Substantia nigra (tissue), 51 donors: ENCODE measurements at places on chromosomes 11 and 22.

GRCh38 chr11:134235399-134235798, 10.9 kb downstream of the VPS26B start:
- no peak for DNase-seq

GRCh38 chr11:18100926-18101656, 4.8 kb downstream of the SAAL1 start:
- DNase-seq: no peak

DNA sequence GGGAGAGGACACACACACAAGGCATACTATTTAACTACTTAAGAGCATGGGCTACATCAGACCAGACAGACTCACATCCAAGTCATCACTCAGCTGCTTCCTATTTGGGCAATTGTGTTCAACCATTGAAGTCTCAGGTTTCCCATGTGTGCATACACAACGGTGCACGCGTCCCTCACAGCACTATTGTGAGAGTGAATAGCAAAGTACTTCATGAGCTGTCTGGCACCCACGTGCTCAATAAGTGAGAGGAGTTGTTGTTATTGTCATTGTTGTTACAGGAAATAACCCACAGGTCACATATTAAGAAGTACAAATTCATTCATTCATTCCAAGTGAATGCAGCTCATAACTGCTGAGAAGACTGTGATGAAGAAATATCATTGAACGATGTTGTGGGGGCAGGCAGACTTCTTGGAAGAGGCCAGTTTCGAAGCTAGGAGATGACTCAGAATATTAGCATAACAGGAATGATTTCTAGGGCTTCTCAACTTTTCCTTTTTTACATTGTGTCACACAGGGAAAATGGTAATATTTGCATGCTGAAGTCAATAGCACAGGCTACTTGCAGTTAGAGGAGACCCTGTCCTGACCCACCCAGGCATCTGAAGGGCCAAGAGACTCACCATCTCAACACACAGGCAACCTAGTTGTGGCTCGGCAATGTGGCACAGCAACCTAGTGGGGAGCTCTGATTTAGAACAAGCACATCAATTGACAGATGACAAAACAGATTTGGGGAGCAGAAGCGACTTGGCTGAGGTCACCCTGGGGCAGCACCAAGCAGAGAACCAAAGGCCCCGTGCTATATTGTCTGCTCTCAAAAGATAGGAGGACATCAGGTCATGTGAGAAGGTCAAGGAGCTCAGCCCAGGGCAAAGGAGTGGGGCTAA, 606.0 kb downstream of the BUD13 start:
- DNase-seq: no peak

DNA sequence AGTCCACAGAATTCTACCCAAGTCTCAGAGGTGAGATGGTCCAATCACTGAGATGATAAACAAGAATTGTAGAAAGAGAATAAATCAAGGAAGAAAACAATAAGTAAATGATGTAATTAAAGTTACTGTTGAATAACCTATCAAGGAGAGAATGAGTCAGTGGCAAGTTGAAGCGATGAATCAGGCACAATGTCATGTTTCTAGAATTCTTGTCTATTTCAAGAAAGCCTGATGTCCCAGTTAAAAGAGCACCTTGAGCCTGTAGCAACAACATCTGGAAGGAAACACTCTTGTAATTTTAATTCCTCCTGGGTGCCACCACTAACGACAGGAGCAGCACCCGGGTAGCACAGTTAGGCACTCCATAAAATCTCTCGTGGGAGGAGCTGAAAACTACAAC, 67.9 kb upstream of the SLC35C1 start:
- no peak for DNase-seq

- no peak for DNase-seq
Observed at GRCh38 chr11:102882389-102883024, 7.7 kb upstream of the MMP12 start.

- no peak for DNase-seq
Observed at GRCh38 chr22:39508393-39508792, 6.3 kb downstream of the MIEF1 start.

GRCh38 chr11:98740321-98740720, 280.4 kb upstream of the CNTN5 start:
- no peak for DNase-seq

GRCh38 chr22:48398181-48398905, 1429.3 kb downstream of the BRD1 start:
- DNase-seq: no peak

DNA sequence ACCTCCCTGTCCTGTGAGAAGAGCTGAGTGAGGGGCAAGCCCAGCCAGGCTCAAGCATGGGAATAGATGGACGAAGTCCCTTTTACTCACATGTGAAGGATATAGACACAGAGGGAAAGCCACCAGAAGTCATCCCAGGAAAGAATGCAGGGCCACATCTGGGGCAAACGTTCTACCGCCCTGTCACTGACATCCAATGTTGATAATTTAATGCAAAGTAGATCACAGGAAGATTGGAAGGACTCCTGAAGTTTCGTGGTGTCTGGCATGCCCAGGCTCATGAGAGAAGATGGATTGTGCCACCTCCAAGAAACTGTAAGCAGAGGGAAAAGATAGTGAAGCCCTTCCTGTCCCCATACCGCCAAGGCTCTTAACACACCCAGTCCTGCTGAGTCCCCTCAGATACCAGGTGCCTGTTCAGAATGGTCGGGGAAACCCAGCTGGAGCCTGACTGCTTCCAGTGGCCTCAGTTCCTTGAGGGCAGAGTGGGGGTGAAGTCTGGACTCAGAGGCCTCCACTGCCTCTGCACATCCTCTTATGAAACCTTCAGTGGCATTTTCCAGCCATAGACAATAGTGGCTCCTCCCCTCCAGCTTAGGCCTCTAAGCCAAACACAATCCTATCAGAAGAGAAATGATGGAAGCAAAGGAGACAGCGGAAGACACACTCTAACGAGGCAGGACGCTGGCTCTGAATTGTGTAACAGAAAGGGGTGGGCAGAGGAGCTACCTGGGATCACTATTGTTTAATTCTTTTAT, 7.5 kb upstream of the STK33 start:
- DNase-seq: no peak

GRCh38 chr11:132310390-132311375, 940.3 kb downstream of the NTM start:
- no peak for DNase-seq

DNA sequence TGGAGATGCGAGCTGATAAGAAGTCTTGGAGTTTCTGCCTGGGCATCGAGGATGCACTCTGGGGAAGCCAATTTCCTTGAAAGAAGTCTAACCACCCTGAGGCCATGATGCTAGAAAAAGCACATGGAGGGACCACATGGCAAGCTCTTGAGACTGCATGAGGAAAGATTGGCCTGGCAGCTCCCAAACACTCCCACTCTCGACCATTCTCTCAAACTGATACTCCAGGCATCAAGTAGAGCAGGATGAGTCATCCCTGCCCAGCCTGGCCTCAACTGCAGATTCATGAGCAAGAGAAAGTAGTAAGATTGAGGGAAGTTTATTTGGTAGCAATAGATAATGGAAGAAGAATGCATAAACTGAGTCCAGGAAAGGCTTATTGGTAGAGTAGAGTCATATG, 194.3 kb downstream of the KIF18A start:
- DNase-seq: no peak

DNA sequence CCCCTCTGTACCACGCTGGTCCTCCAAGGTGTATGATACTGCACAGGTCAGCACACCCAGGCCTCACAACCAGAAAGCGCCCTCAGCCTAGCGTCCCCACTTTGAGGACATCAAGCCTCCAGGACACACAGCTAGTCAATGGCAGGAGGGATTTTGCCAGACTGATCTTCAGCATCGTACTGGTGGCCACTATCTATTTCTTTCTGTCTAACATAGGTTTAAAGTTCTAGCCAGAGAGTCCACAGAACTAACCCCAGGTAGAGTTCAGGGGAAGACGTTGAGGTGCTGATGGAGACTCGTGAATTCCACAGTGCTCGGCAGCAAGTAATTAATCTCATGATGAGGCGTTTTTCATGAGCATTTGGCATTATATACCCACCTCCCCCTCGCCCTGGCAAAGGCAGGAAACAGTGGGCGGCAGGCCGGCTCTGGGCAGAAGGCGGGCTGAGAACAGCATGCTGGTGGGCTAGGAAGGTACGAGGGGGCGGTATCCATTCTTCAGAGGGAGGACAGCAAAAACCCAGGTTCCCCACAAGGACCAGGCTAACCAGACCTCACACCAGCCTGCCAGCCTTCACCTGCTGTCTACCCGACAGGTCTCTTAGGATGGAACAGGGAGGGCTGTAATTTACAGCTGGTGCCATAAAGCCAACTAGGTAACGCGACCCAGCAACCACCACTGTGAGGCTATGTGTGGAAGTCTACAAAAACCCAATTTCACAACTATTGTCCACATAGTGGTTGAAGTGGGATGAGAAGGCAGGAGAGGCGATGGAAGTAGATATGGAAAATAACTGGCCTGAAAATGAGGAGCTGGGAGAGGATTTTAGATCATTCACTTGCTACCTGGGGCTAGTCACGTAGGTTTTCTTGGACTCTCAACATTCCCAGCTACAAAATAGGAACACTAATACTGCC, 18.5 kb downstream of the MYH9 start:
- no peak for DNase-seq

DNA sequence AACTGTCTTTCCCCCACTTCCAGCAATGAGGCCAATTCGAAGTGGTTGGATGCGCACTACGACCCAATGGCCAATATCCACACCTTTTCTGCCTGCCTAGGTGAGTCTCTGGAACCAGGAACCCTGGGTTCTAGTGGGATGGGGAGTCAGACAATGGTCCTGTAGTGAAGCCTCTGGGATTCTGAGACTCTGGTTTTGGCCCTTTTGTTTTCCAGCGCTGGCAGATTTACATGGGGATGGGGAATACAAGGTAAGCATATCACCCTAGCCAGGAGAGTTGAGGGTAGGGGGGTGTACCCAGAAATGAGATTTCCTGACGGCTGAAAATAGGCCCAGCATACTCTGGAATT, 530 bp downstream of the BBS1 start:
- DNase-seq: no peak

DNA sequence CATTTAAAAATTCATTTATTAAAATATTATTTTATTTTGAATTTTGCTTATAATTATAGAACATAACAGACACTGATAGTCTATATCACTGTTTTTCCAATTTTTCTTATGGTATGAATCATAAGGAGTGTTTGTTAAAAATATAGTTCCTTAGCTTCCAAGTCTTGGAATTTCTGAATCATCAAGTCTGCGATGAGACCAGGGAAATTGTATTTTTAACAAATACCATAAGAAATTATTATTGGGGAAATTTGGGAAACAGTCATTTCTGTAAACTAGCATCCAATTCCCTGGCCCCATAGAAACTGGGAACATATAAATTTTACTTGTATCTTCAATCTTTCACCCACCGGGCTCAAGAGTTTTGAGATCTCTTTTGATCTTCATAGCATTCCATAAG, 38.0 kb upstream of the PICALM start:
- DNase-seq: no peak

DNA sequence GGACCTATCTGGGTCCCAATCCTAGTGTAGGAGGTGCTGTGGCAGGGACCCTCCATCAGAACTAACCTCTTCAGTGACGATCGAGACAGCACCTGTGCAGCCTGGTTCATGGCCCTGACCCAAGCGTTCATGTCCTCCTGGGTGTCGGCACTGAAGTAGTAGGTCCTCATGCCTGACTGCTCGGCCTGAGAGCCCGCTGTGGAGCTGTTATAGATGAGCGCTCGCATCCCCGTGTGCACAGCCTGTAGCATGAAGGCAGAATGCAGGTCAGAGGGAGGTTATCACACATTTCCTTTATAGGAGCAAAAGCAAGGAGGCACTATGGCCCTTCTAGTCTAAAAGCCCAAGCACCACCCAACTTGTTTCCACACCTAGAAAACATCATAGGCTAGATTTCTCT, 103.0 kb downstream of the C11orf58 start:
- DNase-seq: no peak

GRCh38 chr11:96337541-96338431, 5.2 kb downstream of the MAML2 start:
- peak; percentile 14 for DNase-seq

GRCh38 chr22:45907378-45907777, 69.6 kb downstream of the WNT7B start:
- DNase-seq: no peak

GRCh38 chr22:30390974-30391691, 3.9 kb upstream of the RNF215 start:
- DNase-seq: peak; percentile 31

DNA sequence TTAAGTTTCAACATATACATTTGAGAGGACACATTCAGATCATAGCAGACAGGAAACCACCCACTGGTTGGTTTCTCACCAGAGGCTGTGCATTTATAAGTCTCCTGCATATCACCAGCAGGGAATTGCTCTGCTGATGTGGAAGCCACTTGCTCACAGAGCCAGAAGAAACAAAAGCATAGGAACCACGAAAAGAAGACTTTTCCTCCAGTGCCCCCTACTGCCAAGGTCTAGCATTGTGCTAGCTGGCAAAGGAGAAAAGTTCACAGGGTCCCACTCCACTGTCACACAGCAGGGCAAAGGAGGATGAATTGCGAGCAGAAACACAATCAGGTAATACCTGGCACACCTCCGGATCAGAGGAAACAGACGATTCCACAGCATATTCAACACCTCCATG, 28.9 kb upstream of the ISX start:
- no peak for DNase-seq

GRCh38 chr11:68447015-68447801, 13.3 kb upstream of the PPP6R3 start:
- DNase-seq: peak; percentile 34

GRCh38 chr11:132818951-132819350, 713.4 kb downstream of the OPCML start:
- no peak for DNase-seq

- DNase-seq: no peak
Observed at GRCh38 chr22:39431821-39432251, 25.0 kb upstream of the MGAT3 start.

GRCh38 chr11:120178561-120179056, 32.2 kb upstream of the OAF start:
- DNase-seq: no peak

DNA sequence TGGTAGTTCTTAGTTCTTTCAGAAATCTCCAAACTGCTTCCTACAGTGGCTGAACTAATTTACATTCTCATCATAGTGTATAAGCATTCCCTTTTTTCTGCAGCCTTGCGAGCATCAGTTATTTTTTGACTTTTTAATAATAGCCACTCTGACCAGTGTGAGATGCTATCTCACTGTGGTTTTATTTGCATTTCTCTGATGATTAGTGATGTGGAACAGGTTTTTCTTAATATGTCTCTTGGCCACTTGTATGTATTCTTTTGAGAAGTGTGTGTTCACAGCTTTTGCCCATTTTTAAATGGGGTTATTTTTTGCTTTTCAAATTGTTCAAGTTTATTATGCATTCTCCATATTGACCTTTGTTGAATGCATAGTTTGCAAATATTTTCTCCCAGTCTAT, 459.3 kb downstream of the NTM start:
- no peak for DNase-seq

DNA sequence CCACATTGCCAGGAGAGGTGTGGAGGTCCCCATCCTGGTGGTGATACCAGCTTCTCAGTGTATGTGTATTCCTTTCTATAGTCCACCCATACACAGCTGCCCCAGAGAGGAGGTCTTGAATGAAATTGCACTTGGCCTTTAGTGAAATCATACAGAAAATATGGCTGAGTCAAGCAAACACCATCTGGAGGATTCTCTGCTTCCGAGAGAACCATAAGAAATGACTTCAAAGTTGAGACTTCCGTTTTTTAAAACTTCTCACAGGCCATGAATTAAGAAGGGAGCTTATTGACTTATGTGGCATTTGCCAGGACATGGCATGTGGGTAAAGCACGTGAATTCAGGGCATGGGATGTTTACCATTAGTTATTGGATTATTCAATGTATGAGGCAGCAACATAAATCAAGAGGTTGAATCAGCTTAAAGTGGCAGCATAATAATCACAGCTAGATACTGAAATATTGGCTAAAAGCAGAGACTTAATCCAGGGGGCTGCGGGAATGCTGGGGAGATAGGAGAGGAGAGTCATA, 119.1 kb upstream of the MTNR1B start:
- DNase-seq: no peak
